ENCODE measurements at places on chromosomes 5 and 9.

DNA sequence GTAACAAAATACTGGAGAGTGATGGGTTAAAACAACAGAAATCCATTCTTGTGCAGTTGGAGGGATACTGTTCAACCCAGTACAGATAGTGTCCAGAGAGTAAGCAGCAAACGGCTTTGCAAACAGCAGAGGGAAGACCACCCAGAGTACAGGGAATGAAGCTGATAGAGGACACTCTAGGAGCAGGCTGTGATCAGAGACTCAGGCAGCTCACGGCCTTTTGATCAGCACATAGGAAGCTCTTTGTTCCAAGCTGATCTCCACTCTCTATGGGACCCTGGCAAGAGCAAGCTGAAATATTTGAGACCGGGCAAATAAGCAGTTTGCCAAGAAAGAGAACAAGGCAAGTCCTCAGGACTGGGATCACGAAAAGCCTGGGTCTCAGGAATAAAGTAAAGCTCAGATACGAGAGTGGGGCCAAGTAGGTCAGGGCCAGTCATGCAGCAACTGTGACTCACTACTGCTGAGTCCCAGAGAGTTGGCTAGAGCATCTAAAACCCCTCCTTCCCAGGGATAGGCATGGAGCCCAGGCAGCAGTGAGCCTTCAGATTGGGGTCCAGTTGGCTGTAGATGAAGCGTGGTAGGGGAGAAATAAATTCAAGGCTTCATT is 52.4 kb downstream of the MELK start:
- no peak for DNase-seq

GRCh38 chr9:95609426-95609825 is 92.7 kb upstream of the PTCH1 start:
- no peak for DNase-seq

GRCh38 chr5:39189292-39189955 is 29.9 kb downstream of the FYB1 start:
- DNase-seq, result no peak

DNA sequence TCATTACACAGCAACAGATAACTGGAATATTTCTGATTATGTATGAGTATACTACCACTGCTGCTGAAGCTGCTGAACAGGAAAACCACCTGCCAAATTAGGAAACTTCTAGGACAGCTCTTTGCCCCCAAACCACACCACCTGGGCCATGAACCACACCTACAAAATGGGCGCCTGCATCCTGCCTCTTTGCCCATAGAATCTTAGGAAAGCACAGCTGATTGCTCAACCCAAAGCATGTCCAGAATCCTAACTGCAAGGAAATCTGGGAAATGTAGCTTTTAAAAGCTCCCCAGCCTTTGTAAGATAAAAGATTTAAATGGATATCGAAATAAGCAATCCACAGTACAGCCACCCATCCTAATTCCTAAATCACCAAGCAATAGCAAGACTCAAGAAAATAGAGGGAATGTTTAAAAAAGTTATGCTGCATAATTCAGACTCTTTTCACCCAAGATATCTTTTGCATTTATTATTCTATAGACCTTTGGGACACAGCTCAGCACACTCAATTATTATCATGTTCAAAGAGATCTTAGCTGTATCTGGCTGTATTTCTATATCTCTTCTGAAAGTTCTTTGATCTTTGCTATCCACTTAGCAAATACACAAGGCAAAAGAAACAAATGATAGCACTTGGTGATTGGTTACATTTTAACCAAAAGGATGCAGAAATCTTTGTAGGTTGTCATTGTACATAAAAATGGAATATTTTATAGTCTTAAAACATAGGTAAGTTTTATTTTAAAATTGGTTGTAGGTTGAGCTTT is 6.8 kb upstream of the C9orf152 start:
- no peak for DNase-seq

GRCh38 chr5:56026863-56027300 is 32.1 kb upstream of the IL6ST start:
- no peak for DNase-seq

- DNase-seq, result no peak
Measured at GRCh38 chr5:132953710-132954109, 9.7 kb downstream of the AFF4 start.

DNA sequence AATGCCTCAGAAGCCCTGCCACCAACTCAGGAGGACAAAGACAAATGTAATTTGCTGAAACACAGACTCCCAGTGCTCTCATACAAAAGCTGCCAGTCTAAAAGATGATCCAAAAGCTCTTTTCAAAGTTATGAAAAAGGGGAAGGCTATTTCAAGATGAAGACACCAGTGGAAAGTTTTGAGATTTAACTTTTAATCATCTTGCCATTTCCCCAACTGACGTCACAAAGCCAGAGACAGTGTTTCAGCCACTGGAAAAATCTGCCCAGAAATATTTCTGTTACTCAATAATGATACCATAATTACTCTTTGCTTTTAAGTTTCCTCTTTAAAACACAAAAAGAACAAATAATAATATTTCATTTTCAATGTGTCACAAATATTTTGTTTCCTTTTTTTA is 20.9 kb downstream of the ENG start:
- DNase-seq, result no peak

DNA sequence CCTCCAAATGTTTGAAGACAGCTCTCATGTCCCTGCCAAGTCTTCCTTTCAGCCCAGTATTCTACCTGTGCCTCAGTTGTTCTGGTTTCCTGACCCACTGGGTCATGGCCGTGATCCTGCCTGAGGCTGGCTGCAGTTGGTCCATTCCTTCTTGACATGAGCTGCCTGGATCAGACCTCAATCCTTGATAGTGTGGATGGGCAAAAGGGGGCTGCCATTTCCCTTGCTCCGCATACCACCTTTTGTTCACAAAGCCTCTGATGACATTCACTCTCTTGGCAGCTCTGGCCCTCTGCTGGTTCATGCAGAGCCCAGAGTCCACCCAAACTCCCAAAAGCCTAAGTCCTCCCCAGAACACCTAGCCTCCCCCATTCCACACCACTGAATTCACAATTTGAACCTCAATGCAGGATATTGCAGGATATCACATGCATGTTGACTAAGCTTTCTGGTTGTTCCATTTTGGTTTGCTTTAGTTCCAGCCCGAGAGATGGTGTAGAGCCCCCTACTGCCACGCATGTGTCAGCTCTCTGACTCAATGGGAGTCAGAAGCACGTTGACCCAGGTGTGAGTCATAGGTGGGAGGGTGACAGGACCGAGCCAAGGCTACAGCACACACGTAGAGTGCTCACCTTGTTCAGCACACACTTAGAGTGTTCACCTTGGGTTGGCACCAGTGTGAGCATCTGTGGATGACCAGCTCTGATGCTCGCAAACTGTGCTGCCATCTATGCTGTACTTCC is 137.2 kb downstream of the MTX3 start:
- no peak for DNase-seq

- DNase-seq, result no peak
Measured at GRCh38 chr5:32055891-32056866, 117.9 kb downstream of the GOLPH3 start.

DNA sequence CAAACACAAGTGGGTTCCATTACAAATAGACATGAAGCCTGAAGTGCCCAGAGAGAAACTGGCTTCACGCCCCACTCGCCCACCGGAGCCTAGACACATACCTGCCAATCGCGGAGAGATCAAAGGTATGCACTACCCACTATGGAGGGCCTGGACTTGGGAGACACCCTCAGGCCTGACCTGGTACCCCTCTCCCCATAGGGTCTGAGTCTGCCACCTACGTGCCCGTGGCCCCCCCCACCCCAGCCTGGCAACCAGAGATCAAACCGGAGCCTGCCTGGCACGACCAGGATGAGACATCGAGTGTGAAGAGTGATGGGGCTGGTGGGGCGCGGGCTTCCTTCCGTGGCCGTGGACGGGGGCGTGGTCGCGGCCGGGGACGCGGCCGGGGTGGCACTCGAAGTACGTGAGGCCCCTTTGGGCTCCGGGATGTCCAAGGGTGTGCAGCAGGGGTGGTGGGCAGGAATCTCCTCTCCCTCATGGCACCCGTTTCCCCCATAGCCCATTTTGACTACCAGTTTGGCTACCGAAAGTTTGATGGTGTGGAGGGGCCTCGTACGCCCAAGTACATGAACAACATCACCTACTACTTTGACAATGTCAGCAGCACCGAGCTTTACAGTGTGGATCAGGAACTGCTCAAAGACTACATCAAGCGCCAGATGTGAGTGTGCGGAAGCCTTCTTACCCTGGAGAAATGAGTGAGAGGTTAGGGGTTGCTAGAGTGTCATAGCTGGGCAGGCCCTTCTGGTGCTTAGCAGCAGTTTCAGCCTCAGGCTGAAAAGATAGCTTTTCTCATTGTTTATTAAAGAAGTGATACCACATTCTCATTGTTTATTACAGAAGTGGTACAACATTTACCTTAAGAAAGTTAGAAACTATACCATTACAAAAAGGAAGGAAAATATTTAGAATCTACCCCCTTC is 38.7 kb downstream of the LARP1 start:
- DNase-seq, result no peak

DNA sequence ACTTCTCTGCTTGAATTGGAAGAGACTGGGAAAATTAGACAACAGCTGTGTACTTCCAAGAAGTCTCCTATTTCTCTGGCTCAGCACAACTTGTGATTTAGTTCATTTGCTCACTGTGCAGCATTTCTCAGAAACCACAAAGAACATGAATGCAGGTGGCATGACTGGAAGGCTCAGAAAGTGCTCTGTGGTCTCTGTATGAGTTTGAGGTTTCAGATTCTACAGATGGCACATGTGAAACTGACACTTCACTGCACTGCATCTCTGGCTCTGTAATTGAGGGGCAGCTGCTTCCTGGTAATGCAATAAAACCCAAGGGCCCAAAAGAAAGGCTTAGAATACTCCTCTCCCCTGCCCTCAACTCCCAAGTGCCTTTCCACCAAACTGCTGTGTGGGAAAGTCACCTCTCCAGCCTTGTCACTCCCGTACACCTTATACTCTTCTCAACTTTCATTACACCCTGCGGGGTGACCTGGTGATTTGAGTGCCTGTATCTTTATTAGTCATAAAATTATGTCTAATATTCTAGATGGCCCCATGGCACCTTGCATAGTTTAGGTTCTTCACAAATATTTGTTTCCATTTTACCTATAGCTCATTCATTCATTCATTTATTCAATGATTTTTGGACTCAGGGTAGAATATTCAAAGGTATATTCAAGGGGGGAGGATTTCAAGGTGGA is 82.5 kb downstream of the ESM1 start:
- no peak for DNase-seq

GRCh38 chr5:87909382-87909781 is 359.3 kb downstream of the TMEM161B start:
- DNase-seq, result peak; percentile 80

DNA sequence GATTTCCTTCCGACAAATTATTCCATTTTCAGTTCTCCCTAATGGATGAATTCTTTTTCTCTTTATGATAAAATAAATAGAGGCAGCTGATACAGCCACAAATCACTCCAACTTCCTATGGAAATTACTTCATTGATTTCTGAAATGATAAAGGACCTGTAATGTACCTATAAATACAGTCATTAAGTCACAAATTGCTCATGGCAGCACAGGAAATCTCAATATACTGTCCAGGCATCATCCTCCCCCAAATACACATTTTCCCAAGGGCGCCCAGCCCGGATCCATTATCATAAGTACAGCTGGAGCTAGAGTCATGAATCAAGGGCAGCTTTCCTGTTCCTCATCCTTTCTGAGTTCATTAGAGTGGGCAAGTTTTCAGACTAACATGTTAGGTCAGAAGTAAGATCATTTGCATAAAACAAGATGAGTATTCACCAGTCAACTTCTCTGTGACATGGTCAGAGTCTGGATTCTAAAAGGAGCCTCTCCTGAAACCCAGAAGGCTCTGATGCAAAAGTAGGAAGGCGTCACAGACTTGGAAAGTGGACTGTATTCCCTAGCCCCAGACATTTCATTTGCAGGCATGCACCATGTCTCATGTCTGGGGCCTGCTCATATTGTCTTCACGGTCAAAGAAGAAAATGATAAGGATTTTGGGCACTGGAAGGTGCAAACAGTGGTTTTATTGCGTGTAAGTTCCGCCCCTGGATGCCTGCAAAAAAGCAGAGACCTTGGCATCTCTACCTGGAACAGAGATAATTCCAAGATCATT is 383.2 kb downstream of the PLK2 start:
- no peak for DNase-seq

DNA sequence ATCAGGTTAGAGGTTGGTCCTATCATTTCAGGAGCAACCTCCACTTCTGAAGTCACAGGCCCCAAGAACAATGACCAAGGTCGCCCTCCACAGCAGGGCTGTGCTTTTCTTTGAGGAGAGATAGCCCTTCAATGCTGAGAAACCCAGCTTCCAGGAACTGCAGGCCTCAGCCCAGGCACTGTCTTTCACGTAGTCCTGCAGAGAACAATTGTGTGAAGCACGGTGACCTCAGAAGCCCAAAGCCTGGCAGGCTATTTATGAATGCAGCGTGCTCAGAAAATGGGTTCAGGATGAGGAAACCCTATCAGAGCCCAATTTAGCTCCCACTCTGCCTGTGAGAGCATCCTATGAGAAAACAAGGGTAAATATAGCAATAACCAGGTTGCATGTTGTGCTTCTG is 388.3 kb downstream of the PLK2 start:
- no peak for DNase-seq

GRCh38 chr5:16536246-16536645 is 70.6 kb upstream of the ZNF622 start:
- DNase-seq, result no peak

DNA sequence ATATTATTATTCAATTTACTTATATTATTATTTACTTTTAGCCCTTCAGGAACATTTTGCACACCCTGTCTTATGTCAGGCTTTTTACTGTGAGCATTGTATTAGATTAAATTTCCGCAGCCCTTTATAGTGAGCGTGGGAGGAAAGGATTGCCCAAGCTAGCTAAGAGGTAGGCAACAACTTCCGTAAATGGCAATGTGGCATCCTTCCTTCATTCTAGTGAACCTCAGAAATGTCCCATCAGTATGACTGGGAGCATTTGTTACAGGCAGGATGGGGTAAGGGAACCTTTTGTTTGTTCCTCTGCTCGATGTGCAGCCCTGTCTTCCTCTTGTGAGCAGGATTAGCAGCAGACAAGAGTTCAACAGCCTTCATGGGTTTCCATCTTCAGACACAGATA is 6.2 kb upstream of the CD180 start:
- DNase-seq, result no peak

DNA sequence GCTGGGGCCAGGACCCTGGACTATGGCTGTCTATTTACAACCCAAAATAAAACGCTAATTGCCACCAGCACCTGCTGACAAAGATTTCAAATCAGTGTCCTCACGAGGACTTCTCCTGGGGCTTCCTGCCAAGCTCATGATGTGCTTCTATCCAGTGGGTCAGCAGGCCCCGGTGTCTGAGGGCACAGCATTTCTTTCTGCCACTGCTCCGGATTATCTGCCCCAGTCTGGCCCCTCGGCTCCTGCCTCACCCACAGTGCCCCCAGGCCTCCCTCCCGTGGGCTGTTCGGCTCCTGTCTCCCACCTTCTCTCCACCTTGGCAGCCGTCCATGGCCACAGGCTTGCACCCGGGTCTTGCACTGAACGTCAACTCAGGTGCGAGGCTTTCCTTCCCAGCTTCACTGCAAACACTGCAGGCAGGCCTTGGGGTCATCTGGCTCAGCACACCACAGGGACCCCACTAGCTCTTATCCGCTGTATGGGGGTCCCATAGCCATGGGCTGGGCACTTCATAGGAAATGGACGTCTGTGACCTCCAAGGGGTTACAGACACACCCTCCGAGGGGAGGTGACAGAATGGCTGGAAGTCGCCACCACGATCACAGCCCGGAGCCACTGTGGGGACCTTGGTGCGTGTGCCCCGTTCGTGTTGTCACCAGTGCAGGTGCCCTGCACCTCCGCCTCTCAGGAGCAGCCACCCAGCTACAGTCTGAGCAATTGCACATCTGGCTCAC is 43.8 kb upstream of the FCN1 start:
- no peak for DNase-seq

Measured in GM23338 (cell line).